Tracheal epithelial cell (primary cell): ENCODE measurements at places on chromosomes 5 and 9. TPM values are rescaled to one million over a fixed set of nuclear protein-coding genes. Genes with fewer than 3 reads are reported as not detected.

The SCGB3A1 gene
- 1.3 TPM in 1 of 2 replicates, not detected in the other for total RNA-seq

The GPR150 gene
- 0.24 and 1.1 TPM in 2 replicates for total RNA-seq

The SPATA31C2 gene
- total RNA-seq = not detected in 2 replicates

The C9orf50 gene
- not detected in 2 replicates for total RNA-seq

The ROPN1L gene
- under 0.01 and 0.21 TPM in 2 replicates for total RNA-seq

The ACTBL2 gene
- 0.21 and 2.2 TPM in 2 replicates for total RNA-seq

The CARTPT gene
- total RNA-seq = not detected in 2 replicates

The NPR3 gene
- 2.9 and 12.8 TPM in 2 replicates for total RNA-seq

The MVB12B gene
- 0.43 and 1.7 TPM in 2 replicates for total RNA-seq

The SPATA6L gene
- total RNA-seq = 3.0 and 3.9 TPM in 2 replicates

The DNAH5 gene
- total RNA-seq = 0.43 and 0.96 TPM in 2 replicates

The PCA3 gene
- not detected in 2 replicates for total RNA-seq

The PRLR gene
- total RNA-seq = under 0.01 TPM in 1 of 2 replicates, not detected in the other

The FOXD4L4 gene
- total RNA-seq = not detected in 2 replicates

The ACOT12 gene
- not detected in 2 replicates for total RNA-seq
